ENCODE measurements at places on chromosomes 3 and 15.

DNA sequence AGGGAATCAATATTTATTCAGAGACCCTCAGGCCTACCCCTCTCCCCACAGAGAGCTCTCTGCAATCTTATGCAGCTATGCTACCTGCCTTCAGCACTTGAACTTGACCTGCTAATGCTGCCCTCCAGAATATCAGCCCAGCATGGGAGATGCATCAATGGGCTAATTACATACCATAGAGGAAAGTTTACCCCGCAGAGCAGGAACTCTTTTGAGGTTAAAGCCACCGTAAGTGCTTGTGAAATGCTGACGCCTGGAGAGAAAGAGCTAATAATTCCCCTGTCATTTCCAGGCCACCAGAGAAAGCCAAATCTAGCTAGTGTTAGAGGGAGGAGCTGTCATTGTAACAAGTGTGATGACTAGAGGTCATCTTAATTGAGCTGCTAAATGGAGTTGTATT, 127.5 kb downstream of the CHST2 start:
- no peak for DNase-seq

GRCh38 chr3:71564361-71564760, 19.2 kb downstream of the FOXP1 start:
- no peak for DNase-seq

- DNase-seq, result no peak
These were observed 22.6 kb downstream of the FAH start for GRCh38 chr15:80175436-80175835.

DNA sequence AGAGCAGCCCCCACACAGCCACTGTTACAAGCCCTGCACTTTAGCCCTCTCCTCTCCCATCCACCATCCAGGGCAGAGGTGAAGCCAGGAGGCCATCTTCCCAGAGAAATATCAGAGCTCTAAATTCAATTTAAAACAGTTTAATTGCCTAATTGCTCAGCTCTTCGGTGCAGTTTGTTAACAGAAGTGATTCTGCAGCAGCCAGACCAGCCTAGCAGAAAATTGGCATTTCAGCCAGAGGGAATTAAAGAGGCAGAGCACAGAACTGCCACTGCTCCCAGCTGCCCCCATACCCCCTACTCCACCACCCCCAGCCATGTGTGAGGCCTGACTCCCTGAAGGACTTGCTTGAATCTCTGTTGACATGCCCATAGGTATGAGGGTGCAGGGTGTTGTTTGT, 38.5 kb downstream of the TPRA1 start:
- no peak for DNase-seq

DNA sequence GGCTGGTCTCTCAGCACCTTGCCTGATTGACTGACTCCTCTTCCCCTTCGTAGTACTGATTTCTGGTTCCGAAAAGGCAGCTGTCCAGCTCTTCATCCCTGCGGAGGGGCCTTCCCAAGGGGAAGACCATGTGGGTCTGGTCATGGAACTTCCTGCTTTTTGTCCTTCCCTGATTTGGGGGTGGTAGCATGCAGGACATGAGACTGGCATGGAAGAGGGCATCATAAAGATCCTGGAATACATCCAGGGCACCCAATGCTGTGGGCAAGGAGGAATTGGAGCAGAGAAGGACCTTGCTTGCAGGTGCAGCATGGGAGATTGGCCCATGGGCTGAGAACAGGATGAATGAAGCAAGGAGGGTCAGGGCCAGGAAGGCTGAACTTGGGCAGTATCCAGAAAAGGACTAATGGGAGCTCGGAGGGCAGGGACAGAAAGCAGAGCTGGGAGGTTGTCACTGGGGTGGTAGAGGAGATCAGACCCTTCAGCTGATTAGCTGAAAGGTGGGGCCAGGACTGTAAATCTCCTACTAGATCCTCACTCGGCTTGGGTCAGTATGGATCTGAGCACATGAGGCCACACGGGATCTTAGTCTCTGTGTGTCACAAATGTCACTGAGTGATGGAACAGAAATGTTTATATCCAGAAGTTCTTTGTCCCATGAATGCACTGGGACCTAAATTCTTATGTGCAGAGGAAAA, 59.5 kb downstream of the AMOTL2 start:
- no peak for DNase-seq

DNA sequence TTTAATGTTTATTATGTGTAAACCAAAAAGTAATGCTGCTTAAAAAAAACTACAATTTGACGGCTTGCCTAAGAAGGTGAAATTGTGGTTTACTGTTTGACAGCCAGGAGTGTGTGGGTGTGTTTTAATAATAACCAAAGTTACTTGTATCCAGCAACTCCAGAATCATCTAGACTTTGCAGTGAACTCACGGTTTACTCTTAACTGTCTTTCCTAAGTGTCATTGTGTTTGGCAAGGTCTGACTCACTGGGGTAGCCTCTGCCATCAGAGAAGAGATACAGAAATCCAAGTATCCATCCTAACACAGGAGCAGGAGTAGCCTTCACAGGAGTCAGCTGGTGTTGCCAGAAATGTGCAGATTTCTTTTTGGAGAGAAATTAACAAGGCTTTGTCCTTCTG, 151.1 kb downstream of the CTNNB1 start:
- no peak for DNase-seq

DNA sequence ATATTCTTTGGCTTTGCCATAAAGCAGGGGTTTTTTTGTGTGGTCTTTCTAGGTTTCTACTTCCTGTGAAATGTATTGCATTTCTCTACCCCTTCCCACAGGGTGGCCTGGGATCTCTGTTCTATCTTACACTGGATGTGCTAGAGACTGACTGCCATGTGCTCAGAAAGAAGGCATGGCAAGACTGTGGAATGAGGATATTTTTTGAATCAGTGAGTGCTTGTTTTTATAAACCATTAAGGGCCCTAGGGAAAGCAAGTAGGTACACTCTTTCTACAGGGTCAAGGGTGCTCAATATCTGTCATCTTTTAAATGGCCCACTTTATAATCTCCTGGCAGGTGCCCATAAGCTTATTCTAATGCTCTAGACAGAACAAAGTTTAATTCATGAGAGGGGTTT, 730 bp downstream of the FETUB start:
- DNase-seq, result no peak

DNA sequence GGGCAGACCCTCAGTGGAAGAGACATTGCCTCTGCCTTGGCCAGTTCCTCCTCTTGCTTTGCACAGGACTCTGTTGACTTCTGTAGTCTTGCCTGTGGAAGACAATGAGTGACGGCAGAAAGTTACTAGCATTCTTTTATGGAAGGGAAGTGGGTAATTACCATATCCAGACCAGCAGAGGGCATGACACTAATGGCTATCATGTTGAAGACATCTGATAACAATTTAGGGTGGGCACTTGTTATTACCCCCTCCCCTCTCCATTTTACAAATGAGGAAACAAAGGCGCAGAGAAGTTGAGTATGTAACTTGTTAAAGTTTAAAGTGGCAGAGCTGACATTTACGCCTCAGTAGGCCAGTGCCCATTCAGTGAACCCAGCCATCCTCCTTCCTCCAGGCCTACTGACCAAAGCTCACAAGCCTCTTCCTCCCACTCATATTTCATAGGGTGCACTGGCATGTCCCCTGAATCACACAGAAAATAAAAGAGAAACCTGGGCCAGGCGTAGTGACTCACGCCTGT, 48.2 kb upstream of the FMN1 start:
- no peak for DNase-seq

DNA sequence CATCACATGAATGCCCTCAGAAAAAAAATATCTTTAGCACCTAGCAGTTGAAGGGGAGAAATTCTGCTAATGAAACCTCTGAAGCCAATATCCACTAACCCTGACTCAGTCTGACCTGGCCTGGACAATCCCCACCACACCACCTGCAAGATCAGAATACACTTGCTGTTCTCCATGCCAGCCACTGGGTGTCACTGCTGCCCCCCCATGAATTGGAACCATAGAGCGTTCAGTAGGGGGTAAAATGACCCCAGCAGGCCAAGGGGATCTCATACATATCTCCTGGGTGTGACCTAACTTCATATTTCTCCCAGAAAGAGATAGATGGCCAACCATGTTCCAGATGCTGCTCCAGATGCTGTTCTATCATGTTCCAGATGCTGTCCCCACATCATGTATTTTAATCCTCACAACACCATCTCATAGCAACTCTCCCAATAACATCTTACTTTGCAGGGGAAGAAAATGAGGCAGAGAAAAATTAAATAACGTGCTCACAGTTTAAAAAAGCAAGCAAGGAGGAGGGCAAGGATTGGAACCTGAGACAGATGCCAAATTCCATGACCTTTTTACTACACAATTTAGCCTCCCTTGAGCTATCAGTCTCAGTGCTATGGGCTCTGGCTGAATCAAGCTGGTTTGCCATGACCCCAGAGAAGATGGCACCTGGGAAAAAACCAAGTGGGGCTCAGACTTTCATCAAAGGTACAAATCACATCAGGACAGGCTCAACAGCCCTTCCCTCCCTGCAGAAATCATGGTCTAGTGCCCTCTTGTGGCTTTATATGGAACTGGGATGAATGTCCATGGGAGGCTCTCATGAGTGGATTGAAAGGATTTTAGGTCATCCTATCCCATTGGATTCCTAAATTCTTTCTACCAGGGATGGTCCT, 12.4 kb downstream of the NTRK3 start:
- DNase-seq, result no peak

- DNase-seq, result no peak
These were observed 717.5 kb downstream of the TUSC7 start for GRCh38 chr3:117427081-117427480.

- DNase-seq, result no peak
These were observed 35.3 kb downstream of the CEP152 start for GRCh38 chr15:48775546-48775945.

DNA sequence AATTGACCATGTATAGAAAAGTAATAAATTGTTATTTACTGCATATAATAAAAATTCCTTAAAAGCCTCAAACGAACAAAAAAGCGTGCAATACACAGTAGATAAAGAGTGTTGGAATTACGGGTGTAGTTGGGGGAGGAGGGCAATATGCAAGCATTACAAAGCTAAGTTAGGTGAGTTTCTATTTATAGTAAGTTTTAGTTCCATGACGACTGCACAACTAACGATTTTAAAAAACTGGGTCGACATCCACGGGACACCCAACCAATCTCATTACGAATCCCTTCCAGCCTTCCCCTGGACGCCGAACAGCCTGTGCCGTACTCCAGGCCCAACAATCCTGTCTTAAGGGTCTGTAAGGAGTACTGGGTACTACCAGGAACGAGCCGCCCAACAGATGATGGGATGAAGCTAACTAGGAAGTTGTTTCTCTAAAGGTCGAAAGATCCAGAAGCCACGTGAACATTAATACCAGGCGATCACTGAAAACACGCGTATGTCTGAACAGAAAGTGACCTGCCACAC, 677 bp downstream of the POLQ start:
- no peak for DNase-seq

DNA sequence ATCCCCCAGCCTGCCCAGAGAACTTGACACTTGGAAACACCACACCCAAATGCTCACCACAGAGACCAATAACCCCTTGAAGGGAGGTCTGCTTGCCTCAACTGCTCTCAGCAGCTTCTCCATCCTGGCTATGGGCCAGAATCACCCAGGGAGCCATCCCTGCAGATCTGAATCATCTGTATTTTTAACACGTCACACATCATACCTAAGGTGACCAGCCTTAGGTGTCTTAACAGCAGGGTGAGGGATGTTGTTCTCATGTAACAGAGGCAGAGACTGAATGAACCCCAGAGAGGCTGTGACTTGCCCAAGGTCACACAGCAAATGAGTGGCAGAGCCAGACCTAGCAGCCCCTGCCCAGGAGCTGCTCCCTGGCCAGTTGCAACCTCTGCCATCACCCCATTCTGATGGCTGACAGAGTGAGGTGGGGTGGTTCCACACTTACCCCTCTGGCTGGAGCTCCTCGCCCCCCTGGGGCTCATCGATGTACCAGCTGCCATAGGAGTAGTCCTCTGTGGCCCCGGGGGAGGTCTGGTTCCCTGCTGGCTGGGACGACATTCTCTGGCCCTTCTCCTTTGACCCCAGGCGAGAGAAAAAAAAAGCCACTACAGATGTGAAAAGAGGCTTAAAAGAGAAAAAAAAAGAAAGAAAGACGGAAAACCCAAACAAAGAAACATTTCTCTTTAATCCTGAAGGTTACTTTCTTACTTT, 722 bp downstream of the STRA6 start:
- no peak for DNase-seq

- DNase-seq, result no peak
These were observed 123.7 kb upstream of the IGSF10 start for GRCh38 chr3:151584566-151584965.

DNA sequence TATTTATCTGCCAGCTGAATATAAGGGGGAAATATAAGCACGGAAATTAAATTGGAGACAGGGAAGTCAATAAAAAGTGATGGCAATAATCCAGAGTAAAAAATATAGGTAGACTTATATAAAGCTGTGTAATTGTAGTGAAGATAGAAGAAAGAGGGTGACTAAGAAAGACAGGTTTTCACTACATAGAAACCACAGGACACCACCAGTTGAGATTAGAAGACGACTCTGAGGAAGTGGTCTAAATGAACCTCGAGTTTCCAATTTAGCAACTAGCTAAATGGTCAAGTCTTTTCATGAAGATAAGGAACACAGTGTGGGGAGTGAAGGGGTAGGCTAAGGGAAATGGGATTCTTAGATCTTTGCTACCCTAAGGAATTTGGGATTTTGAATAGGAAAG, 188.8 kb upstream of the ARL6 start:
- no peak for DNase-seq

DNA sequence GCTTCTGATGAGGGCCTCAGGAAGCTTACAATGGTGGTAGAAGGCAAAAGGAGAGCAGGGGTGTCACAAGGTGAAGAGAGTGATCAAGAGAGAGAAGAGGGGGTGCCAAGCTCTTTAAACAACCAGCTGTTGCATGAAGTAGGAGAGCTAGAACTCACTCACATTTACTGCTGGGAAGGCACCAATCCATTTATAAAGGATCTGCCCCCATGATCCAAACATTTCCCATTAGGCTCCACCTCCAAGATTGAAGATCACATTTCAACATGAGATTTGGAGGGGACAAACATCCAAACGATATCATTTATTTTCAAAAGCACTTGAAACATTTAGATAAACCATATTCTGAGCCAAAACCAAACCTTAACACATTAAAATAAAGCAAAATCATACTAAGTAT, 26.3 kb downstream of the ANKRD28 start:
- DNase-seq, result no peak

DNA sequence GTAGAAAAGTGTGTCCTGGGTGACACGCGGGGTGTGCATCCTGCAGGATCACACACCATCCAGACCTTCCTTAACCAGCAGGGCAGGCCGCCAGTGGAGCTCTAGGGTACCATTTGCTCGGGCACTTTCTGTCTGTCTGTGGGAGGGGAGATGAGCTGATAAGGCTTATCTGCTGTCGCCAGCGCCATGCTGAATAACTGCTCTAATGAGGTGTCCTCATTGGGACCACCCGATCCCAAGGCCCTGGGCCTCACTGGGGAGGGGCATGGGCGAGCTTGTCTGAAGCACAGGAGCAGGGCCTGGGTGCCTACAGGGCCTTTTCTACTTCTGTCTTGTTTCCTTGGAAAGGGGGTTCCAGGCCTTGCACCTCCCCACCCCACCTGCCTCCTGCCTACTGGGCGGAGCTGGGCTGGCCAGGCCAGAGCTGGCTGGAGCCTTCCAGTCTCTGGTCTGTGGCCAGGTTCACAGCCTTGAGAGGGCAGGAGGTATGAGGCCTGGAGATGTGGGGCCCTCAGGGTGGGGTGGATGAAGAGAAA, 2.5 kb upstream of the GATA2 start:
- DNase-seq, result no peak
